ENCODE measurements at places on chromosomes 7 and 10.

DNA sequence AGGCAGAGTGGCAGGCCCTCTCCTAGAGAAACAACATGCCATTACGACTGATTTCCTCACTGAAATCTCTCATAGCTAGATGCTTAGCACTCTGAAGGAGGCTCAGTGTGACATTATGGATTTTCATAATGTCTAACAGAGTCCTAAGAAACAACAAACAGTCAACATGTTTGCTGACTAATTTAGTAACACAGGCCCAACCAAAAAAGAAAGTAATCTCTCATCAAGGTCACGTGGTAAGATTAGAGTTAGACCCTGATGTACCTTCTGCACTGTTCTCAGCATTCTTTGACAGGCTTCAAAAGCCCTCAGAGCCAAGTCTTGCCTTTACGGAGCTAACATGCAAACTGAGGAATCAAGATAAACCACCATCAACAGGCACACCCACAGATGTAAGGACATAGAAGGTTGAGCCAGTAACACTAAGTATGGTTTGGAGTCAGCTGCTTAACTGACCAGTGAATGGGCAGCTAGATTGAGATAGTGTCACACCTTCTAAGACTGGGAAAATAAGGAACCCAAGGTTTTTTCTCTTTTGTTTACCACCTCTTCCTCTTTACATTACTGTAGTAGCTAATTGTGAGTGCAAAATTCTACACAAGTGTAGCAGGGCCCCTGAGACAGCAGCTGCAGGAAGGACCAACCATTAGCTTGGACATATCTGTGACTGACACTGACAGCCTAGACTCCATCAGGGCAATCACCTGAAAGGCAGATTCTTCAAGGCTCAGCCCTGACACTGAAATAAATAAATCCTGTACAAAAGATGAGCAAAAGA, 15.3 kb upstream of the KCNIP2 start:
- DNase-seq, result no peak

DNA sequence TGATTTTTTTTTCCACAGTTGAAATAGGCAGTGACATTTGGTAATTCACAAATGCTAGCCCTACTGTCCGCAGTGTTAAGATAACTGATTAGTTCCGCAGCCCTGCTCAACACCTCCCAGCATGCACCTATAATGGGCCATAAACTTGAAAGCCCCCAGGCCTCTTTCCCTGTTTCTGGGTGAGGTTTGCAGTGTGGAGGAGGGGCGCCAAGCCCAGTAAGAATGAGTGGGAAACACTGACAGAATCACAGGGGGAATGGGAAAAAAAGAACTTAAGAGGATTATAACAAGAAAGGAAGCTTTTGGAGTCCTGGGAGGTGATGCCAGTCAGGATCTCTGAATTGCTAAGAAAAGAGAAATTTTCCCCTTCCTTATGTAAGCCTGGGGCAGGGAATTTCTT, 39.6 kb upstream of the SP8 start:
- no peak for DNase-seq

DNA sequence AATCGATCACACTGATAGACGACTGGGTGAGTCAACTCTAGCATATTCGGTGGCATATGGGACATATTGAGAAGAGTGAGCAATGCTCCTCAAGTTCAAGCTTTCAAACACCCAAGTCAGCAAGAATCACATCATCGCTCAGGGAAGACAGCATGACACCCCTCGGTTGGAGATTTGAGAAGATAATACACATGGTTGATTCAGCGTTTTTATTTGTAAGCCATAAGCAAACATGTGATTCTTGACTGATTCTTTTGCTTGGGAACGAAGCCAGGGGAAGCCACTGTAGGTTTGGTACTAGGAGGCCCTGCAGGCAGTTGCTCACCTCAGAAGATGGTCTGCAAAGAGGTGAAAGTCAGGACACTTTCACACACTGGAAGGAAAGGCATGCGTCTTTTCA, 12.6 kb downstream of the UCMA start:
- no peak for DNase-seq

DNA sequence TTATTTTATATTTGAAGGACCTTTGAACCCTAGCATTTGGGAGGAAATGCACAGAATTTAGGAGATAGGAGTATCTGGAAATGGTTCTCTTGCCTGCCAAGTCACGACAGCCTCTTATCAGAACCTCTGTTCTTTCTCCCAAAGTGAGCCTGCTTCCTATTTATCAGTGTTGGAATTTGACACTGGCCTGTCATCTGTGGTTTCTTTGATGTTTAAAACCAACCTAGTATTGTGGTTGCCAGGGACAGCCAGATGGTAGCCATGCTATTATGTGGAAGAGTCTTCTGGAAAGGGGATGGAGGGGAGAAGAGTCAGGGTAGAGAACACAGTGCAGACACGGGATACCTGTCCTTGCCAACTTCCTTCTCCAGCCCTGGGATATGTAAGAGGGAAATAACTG, 21.1 kb downstream of the ZNF282 start:
- DNase-seq, result no peak

GRCh38 chr10:10302689-10303088, 715.0 kb upstream of the CELF2 start:
- DNase-seq, result no peak

DNA sequence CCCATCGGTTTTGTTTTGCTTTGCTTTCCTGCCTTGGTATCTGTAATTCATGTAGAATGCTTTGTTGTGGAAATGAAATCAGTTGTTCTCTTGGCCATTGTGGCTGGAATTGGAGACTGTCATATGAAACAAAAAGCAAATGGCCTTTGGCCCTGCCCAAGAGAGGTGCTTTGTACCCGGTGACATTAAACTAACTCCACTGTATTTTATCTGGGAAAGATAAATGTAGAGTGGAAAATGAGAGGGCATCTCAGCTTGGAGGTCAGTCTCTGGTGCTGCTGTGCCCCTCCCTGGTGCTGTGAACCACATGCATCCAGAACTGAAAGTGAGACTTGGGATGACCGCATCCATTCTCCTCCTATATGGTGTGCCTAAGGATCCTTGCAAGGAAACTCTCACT, 75.4 kb downstream of the CDK1 start:
- no peak for DNase-seq

DNA sequence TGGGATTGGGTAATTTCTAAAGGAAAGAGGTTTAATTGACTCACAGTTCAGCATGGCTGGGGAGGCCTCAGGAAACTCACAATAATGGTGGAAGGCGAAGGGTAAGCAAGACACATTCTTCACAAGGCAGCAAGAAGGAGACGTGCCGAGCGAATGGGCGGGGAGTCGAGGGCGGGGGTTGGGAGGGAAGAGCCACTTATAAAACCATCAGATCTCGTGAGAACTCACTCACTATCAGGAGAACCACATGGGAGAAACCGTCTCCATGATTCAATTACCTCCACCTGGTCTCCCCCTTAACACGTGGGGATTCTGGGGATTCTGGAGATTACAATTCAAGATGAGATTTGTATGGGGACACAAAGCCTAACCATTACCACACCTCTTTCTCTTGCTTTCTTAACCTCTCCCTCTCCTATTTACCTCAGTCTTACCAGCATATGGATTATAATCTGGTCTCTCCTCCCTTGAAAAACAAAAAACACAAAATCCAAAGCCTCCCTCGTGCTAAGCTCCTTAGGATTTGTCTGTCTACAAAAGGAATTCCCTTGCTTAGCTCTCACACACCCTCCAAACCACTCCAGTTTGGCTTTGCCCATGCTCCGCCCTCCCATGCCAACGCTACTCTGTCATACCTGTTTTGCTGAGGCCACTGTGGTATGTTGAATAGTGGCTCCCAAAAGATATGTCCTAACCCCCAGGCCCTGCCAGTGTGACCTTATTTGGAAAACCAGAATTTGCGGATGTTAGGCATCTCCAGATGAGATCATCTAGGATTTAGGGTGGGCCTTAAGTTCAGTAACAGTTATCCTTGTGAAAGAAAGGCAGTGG, 19.6 kb upstream of the EFCAB10 start:
- DNase-seq, result no peak

DNA sequence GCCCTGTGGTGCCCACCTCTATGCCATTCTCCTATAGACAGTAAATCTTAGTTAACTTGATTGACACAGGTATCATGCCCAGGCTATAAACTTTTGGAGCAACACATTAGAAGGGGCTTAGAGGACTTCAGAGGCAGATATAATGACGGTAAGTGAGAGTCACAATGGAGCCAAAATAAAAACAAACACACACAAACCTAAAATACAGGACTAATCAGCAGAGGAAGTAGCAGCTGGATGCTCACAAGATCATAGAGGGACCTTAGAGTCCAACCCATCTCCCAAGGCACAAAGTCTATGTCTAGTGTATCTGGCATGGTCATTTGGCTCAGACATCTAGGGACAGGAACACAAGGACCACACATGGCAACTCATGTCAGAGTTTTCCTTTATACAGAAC, 12.3 kb downstream of the SLC13A4 start:
- no peak for DNase-seq

DNA sequence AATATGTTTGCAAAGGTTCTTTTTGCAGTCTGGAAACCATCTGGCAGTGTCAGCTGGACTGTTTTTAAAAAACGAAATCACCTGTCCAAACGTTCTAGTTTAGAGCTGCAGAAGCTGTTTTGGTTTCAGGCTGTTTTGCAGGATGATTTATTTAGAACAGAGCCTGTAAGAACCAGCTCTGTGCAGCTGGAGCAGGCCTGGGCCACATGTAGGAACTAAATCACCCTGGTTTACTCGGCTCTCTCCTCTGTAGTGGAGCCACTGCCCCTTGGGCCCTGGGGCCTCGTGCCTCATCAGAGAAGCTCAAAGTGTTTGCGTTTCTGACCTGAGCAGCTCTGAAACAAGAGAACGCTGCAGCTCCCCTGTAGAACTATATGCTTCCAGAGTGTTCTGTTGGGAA, 142.5 kb downstream of the ACTR3B start:
- no peak for DNase-seq

DNA sequence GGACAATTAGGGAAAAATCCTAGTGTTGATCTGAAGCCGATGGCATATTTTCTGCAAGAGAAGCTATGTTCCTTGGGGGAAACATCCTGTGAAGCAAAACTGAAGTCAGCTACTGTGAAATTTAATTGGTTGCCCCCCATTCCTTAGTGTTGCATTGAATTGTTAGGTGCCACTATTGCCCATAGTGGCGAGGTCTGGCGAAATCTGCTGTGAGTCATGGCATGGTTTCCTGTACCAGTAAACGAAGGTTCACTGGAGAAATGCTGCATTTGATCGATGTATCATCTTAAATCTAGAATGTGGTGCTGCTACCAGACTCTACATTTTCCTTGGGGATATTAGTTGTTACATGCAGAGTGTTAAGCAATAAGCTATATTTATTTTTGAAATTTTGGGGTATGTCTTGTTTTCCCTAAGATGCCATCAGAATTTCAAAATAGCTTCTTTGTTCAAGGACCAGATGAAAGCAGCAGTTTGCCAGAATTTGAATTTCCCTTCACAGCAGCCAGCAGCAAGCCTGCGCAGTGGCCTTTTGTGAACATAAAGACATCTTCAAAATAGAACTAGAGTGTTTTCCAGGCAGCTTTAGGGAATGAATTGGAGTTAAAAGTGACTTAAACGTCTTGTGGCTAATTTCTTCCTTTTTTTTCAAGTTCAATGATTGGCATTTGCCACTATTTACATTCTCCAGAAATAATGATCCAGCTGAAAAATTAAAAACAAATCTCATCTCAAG, 348.6 kb upstream of the COBL start:
- no peak for DNase-seq

DNA sequence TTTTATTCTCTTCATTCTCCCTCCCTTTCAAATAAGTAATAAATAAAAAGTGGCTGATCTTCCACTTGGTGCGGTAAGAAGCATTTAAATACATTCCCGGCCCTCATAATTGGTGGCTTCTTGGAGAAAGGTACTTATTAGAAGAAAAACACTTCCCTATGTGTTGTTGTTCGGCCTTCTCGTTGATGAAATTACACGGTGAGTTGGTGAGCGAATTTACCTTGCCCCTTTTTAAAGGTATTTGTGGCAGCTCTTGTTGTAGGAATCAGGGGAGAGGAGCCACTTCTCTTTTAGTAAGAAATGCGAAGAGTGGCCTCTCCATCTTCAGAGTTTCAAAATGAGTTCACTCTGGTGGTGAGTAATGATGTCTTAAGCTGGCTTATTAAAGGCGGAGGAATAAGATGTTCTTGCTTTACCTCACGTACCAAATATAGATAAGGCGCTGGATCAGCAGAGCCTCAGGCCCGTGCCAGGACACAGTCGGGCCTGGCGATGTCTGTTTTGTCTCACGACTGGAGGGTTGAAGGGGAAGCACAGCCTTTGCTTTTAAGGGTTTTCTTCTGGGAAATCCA, 135.9 kb downstream of the CUX1 start:
- DNase-seq, result no peak

DNA sequence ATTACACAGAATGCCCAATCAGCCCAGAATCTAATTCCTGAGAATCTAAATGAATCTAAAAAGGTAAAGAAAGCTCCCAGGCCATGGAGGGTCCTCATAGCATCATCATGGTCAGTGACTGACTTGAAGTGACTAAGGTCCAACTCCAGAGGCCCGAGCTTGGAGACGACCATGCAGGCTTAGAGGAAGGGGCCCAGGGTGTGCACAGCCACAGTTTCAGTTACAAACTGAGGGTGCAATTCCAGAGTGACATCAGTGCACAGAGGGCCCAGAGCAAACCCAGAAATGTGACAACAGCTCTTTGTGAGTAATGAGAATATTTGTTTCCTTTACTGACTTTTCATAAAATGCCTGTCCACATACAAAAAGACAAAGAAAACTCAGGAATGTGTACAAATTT, 170.0 kb downstream of the TNS3 start:
- no peak for DNase-seq

GRCh38 chr7:71173955-71174354, 42.0 kb downstream of the GALNT17 start:
- no peak for DNase-seq

DNA sequence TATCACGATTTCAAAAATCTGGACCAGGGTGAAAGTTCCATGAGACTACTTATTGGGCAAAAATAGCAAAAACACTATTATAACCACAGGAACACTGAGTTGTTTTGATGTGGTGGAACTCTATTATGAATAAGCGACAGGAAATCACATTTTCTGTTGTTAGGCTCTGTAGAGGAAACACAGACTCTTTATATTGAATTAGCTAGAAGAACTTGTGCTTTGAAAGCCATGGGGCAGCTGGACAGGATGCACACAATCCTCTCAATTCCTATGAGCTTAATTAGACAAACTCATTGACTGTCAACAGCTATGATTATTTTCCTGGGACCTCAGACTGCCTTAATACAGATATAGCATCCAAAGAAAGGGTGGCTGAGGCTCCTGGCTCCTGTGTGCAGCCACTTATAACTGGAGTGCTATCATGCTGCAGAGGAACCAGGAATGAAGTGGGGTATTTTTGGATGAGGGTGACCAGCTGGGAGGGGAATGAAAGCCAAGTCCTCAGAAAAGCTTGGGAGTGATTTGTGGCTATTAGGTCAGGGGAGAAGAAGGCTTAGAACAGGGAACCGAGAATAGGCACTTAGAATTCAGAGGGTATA, 657.3 kb downstream of the TYW1 start:
- DNase-seq, result no peak

GRCh38 chr7:151174246-151175046, 7.0 kb upstream of the GBX1 start:
- DNase-seq, result no peak

Measured in Jurkat, Clone E6-1 (cell line).